Stimulated activated CD4-positive, alpha-beta T cell treated with anti-CD3 and anti-CD28 coated beads, Interleukin-15, amount 100 ng/mL, for 24 hours (primary cell): ENCODE measurements at places on chromosomes 11 and 22.

DNA sequence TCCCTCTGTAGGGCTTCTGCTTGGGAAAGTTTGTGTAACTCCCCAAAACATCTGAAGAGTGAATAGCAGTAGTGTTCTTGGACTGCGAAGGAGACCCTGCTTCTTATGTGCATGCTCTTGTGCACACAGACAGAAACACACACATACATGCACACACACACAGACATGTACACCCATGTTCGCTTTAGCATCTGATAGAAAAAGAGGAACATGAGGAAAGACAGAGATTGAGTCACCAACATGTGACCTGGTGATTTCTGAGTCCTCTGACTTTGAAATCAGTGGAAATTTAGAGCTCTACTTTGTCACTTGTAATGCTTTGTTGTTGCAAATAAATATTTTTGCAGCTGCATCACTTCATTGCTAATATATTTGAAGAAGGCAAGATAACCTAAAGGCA, 23.8 kb downstream of the CD44 start:
- no peak for DNase-seq

- peak; percentile 48 for DNase-seq
These were observed 120.5 kb downstream of the CACNA1I start for GRCh38 chr22:39690881-39691605.

DNA sequence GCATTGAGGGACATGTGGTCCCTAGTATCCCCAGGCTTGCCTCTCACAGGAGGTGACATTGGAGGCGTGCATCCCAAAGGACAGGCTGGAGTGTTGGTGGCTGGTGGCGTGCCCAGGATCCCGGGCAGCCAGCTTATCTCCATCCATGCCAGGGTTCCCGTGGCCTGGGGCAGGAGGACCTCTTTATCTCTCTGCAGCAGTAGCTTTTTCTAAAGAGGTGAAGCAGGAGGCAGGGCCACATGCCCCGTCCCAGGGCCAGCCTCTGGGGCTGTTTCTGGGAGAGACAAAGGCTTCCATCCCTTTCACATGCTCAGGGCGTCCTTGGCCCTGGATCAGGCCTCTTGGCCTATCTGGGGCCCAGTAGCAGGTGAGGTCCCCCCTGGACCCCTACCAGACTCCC, 19.7 kb downstream of the PARVG start:
- DNase-seq = no peak

- no peak for DNase-seq
These were observed 121.5 kb upstream of the B3GAT1 start for GRCh38 chr11:134533511-134533910.

- DNase-seq = no peak
These were observed 117.6 kb downstream of the PHF21B start for GRCh38 chr22:44892243-44892642.

- no peak for DNase-seq
These were observed 21.5 kb upstream of the RFPL3 start for GRCh38 chr22:32336121-32336603.

- no peak for DNase-seq
These were observed 175.1 kb downstream of the LRRC4C start for GRCh38 chr11:41284354-41284753.

- no peak for DNase-seq
These were observed 247.1 kb downstream of the C11orf87 start for GRCh38 chr11:109668973-109669634.

- peak; percentile 93 for DNase-seq
These were observed at the start of gene CUL5 for GRCh38 chr11:108008656-108009496. Gene CUL5 (plus strand): TSS chr11:108008898. CDS start chr11:108009349, 451 bp downstream.

DNA sequence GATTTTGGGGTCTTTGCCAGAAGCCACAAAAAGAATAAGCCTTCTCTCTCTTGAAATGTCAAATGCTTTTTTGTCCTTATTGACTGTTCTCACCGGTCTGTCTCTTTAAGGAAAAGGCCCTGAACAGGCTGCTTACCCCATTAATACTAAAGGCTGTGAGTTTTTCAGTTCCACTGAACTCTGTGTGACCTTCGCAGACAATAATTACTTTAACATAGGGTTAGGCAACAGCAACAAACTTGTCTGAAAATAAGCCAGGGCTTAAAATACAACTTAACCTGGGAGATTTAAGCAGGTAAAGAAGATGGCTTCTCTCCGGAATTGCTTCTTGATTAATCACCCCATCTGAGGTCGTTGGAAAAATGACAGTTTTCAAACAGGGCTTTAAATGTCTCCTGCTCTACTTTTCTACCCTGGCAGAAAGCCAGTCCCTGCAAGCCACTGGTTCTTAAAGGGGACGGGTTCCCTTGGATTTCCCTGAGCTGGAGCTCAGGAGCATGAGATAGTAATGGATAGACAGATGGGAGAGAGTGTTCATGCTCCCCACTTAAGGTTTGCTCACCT, 69.4 kb downstream of the ARL14EP start:
- DNase-seq = no peak

- DNase-seq = no peak
These were observed 9.0 kb downstream of the DGAT2 start for GRCh38 chr11:75777461-75778110.

DNA sequence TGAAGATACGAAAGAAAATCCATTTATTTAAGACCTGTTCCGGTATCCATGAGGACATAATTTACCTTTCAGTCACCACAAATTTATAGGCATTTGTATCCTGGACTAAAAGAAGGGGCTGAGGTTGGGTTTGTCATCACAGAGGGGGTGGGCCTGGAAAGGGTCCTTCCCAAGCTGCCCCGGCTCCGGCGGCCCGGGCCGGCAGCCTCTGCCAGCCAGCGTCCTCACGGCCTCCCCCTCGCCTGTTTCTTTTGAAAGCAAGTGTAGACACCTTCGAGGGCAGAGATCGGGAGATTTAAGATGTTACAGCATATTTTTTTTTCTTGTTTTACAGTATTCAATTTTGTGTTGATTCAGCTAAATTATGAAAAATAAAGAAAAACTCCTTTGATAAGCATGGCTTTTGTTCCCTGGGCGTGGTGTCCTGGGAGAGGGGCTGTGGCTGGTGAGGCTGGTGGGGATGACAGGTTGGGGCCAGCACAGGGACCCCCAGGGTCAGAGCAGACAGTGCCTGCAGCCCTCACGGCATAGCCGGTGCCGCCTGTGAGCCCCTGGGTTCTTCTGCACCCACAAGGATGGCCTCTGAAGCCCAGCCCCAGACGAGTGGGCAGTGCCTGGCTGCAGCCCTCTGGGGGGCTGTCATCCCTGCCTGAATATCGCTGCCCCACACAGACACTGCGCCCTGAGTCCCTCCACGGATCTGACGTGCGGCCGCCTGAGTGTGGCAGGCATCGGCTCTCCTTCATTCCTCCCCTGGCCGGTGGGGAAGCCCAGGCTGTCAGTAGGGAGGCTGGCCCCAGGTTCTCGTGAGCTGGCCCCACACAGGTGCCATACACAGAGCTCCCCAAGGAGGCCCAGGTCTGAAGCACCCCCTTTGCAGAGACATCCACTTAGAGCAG, 1075.9 kb downstream of the BRD1 start:
- DNase-seq = no peak

DNA sequence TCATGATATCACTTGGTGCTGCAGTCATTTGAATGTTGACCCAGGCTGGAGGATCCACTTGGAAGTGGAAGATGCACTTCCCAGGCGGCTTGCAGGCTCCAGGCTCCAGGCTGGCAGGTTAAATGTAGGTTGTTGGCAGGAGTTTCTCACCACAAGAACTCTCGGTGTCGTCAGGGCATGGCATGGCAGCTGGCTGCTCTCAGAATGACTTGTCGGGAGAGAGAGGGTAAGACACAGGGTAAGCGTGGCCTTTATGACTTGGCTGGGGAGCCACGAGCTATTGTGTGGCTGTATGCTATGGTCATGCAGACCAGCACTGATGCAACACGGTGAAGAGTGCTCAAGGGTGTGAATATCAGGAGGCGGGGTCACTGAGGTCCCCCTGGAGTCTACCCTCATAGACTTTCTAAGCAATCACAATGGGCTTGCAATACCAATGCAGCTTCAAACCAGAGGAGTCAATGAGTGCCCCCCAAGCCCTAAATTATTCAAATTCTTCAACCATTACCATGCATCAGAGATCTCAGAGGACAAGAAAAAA, 1027.7 kb downstream of the OPCML start:
- no peak for DNase-seq

DNA sequence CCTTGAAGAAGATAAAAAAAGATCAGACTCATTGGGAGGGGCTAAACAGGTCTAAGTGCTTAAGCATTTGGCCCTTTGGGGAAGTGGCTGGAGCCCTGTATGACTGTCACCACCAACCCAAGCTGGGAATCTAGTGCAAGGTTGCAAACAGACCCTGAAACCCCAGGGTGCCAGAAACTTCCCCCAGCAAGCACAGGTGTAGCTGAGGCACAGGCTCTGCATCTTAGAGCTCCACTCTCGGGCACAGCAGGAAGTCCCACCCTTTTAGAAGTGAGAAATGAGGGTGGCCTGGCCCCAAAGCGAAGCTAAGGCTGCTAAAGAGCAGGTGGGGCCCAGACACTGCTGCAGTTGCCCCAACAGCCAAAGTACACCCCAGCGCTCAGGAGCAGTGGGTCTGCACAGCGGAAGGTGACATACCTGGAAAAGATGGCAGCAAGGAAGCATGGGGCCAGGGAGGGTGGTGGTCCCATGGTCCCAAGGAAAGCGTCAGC, 5.8 kb upstream of the KDM2A start:
- no peak for DNase-seq

- no peak for DNase-seq
These were observed 5.4 kb downstream of the MUC5B start for GRCh38 chr11:1228101-1228821.

- no peak for DNase-seq
These were observed 44.3 kb downstream of the LRRC32 start for GRCh38 chr11:76626266-76626665.
